HCEC 1CT (cell line): ENCODE measurements at places on chromosomes 4 and X.

DNA sequence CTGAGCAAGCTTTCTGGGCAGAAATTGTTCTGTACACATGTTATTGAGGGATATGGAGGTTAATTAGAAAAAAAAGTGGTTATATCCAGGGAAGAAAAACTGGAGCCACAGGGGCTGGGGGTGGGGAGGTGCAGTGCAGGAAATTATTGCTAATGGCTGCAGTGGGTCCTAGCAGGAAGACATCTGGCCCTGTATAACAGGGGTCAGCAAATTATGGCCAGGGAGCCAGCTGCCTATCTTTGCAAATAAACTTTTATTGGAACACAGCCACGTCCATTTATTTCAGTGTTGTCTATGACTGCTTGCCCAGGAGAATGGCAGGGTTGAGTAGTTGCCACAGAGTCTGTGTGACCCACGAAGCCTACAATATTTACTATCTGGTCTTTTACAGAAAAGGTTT lies 23.4 kb upstream of the PRPS2 start:
- DNase-seq, result no peak

DNA sequence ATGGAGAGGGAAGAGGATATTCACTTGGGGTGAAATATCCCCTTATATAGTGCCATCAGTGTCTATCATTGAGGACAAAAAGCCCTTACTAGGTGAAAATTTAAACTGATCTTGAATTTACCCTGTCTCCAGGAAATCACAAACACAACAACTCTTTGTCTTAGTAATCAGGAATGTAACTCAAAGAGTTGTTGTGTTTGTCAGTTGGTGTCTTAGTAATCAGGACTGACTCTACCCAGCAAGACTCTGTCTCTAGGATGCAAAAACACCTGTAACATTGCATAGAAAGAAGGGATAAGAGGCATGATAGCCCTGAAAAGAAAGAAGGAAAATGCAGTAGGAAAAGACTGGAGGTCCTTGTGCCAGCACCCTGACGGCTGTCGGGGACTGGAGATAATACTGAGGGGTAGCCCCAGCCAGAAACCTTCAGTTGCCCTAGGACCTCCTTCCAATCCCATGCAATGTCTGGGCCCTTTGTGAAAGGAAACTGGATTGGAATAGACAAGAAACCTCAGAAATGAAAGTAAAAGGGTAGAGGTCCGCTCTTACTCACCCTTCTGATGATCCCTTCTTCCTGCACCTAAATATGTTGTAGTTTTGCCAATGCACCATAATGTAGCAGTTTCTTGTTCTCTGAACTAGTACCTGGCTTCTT lies 45.3 kb downstream of the HMGB2 start:
- DNase-seq, result no peak

DNA sequence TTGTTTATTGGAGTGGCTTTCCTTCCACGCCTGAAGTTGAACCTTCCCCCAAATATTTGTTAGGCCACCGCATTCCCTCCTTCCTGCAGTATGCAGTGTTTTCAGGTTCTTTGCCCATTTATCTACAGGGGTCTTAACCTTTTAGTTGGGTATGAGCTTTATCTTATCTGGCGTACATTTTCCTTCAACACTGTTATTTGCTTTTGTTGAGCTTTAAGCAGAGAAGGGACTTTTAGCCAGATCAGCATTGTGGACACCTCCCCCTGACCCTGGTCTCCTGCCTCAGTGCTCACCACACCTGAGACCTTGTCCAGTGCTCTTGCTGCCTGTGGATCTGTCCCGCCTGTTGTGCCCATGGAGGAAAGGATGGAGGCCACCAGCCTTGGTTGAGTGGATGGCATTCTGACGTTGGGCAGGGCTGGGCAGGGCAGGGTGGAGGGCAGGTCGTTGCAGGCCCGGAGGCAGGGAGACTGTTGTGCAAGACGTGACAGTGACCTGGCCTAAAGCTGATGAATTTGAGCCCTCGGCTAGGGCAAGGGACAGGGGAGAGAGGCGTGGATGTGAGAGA lies 998 bp upstream of the DUSP9 start:
- no peak for DNase-seq

- DNase-seq, result no peak
Observed at GRCh38 chr4:185343726-185344581, 51.8 kb downstream of the LRP2BP start.

GRCh38 chrX:138128027-138128671 lies 562.2 kb downstream of the ZIC3 start:
- no peak for DNase-seq

DNA sequence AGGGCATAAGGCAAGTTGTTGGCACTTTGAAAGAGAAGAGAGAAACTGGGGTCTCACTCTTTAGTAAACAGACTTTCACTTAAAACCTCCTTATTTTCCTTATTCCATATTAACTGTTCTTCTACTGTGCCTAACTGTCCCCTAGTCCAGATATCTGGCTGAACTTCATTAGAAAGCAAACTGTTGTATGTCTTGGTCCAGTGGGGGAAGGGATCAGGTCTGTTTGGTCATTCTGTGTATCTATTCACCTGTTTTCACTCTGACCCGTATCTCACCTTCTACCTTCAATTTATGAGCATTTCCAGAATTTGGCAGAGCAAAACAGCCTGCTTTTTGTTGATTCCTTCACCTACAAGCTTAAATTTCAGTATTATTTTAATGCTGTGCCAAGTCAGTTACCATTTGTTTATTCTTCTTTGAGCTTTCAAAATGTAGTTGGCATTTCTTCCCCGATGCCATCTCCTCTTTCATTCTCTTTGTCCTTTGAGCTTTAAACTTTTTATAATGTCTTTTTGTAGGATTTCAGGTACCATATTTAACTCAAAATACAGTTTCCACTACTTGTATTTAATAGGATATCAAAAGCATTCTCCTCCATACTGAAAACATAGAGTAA lies 188.6 kb upstream of the PPARGC1A start:
- no peak for DNase-seq

- peak; percentile 2 for DNase-seq
Observed at GRCh38 chrX:23478561-23478960, 143.9 kb downstream of the PTCHD1 start.

DNA sequence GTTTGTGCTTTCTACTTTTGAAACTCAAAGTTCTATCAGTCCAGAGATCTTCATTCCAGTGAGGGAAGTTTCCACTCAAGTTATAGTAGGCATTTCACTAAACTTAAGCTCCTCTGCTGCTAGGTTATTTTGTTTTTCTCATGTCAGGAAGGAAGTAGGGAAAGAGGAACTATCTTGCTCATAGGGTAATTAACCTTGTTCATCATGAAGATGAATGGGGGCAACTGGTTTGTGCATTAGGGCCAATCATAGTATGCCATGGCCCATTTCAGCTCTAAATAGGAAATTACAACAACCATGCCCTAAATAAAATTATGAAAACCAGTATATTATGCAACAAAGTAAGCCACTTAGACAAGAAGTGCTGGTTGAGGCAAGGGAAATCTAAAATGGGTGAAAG lies 804.7 kb upstream of the NDST4 start:
- no peak for DNase-seq

GRCh38 chr4:39533541-39533940 lies 6.3 kb upstream of the UGDH start:
- no peak for DNase-seq

- DNase-seq, result no peak
Observed at GRCh38 chr4:102868153-102868780, 525 bp upstream of the CISD2 start.
